ENCODE measurements at places on chromosomes 6 and 20.
A peak's percentile ranks its signal among the peaks of the same experiment; 100 is the strongest.

- H3K4me1 ChIP-seq: no peaks in the 10 kb centered on the region
- no peaks in the 10 kb centered on the region for H3K27me3 ChIP-seq
- no peak for DNase-seq
- peaks cover 7% of the 10 kb centered on the region for H3K36me3 ChIP-seq
- H3K27ac ChIP-seq: no peak overlapping the region
These were observed 19.9 kb downstream of the ATXN1 start for GRCh38 chr6:16741112-16742016.

DNA sequence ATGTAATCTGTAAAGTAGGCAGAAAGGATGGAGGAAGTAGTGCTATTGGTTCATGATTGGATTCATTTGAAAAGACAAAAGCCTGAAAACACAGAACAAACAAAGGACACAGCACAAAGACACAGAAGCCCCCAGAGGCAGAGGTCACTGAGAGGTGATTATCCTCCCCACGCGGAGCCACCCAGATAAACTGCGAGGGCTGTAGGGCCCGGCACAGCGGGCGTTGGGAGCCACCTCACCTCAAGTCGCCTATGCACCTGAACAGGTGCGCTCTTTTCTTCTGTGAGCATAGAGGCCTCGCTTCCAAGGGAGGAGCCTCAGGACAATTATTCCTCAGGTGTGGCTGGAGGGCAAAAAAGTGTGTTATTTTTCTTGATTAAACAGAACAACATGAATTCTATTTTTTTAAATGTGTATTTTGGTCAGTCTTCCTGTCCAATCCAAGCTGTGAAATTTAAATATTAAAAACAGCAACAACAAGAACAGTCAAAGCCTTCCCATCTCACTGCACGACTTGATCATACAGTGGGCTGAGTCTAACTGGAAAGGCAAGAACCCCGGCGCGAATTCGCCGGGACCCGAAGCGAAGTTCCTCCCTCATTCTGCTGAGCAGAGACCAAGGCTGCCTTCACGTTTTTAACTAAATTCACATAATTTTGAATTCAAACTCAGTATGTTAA, 205.3 kb downstream of the THBS2 start:
- H3K36me3 ChIP-seq: no peaks in the 10 kb centered on the region
- no peak for DNase-seq
- H3K27ac ChIP-seq: no peak overlapping the region
- no peaks in the 10 kb centered on the region for H3K4me1 ChIP-seq
- H3K27me3 ChIP-seq: peaks cover 40% of the 10 kb centered on the region
- no peak overlapping the region for H3K4me3 ChIP-seq

- no peaks in the 10 kb centered on the region for H3K4me1 ChIP-seq
- H3K27ac ChIP-seq: no peak overlapping the region
- DNase-seq: no peak
- H3K27me3 ChIP-seq: peaks cover 6% of the 10 kb centered on the region
- H3K36me3 ChIP-seq: no peaks in the 10 kb centered on the region
These were observed 56.4 kb downstream of the NRN1 start for GRCh38 chr6:5950361-5950785.

DNA sequence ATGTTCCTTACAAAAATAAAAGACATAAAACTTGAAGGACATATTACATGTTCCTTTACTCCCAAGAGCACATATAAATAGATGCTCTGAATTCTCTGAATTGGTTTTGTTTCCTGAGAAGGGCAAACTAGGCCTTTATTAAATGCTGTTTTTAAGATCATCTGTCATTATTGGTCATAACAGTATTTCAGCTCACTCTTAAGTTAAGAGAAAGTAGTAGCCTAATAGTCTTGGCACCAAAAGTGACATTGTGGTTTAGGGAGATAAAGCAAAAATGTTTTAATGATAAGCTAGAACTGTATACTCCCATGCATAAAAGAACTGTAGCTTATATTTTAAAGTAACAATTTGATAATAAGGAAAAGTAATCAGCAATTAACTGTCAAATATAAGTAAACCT, 361.1 kb upstream of the PTCHD4 start:
- no peaks in the 10 kb centered on the region for H3K4me1 ChIP-seq
- H3K27ac ChIP-seq: no peak overlapping the region
- no peaks in the 10 kb centered on the region for H3K27me3 ChIP-seq
- DNase-seq: no peak

DNA sequence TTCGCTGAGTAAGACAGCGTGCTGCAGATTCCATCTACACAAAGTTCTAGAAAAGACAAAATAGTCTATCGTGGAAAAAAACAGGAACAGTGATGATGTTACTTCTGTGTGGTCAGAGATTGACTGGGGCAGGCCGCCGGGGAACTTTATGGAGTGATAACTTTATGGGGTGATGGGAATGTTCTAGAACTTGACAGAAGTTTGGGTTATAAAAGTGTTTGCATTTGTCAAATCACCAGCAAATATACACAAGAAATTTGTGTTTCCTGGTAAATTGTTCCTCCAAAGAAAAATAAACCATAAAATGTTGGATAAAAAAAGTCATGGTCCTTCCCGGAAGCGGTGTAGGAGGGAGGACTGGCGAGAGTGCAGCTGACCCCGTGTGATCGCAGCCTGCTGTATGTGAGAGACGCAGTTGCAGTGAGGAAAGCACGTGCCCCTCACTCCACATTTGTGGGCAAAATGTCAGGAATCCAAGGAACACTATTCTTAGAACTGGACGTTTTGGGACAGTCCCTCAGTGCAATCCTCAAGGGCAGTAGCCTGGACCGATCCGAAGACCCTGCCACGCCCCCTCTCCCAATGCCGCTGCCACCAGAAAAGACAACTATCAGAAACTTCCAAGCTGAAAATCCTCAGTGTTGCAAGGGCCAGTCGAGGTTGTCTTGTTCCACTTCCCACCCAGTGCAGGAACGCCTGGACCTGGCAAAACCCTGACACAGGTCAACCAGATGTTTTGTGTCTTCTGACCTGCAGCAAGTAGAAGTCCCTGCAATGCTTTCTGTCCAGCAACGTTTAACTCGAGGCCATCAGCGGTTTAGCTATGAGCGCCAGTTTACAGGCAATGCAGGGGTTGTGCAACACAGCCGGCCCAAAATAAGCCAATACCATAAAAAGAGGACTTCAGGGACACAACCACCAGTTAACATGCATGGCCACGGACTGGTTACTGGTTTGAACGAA, 80.5 kb upstream of the QKI start:
- H3K27me3 ChIP-seq: no peaks in the 10 kb centered on the region
- no peak overlapping the region for H3K4me3 ChIP-seq
- no peak for DNase-seq
- peaks cover 5% of the 10 kb centered on the region for H3K4me1 ChIP-seq
- H3K27ac ChIP-seq: no peak overlapping the region

GRCh38 chr20:40718982-40719729, 30.1 kb upstream of the MAFB start:
- H3K36me3 ChIP-seq: no peaks in the 10 kb centered on the region
- DNase-seq: no peak
- H3K4me1 ChIP-seq: no peaks in the 10 kb centered on the region
- no peak overlapping the region for H3K27ac ChIP-seq

DNA sequence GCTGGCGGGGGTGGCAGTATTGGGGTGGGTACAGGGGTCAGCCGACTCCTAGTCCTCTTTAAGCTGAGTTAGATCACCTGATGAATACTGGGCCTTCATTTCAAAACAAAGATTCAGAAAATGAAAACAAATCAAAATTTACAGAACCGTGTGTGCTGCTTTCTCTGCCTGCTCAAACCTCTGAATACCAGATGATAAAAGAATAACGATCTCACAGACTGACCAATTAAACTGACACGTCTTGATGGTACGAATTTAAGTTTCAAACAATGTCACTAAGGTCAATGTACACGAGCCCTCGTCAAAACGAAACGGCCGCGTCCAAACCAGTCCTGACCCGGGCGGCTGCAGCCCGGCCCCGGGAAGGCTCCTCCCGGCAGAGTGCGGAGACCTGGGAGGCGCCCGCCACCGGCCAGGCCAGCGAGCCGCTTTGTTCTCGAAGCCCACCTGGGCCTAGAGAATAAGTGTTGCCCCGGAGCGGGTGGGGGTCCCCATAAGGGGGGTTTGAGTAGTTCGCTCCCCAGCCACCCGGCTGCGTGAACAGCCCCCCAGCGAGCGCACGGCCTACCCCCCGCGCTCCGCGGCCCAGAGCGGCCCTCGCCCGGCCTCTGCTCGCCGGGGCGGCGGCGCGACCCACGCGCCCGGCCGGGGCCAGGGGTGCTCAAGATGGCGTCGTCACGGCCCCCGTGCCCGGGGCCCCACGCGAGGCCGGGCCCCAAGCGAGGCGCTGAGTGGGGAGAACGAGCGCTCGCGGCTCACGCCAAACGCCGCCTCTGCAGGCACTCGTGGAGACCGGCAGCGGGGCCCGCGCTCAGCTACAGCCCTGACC, 728 bp downstream of the PSMA7 start:
- H3K27me3 ChIP-seq: no peaks in the 10 kb centered on the region
- peak overlapping the region; percentile 98 for H3K4me3 ChIP-seq
- peaks cover 26% of the 10 kb centered on the region for H3K4me1 ChIP-seq
- no peak for DNase-seq
- H3K36me3 ChIP-seq: peaks cover 33% of the 10 kb centered on the region
